ENCODE measurements at places on chromosomes 11 and 22. TPM values are rescaled to one million over a fixed set of nuclear protein-coding genes. Genes with fewer than 3 reads are reported as not detected.

- DNase-seq = no peak
Observed at GRCh38 chr22:33519974-33520903, 400.0 kb downstream of the LARGE1 start.

DNA sequence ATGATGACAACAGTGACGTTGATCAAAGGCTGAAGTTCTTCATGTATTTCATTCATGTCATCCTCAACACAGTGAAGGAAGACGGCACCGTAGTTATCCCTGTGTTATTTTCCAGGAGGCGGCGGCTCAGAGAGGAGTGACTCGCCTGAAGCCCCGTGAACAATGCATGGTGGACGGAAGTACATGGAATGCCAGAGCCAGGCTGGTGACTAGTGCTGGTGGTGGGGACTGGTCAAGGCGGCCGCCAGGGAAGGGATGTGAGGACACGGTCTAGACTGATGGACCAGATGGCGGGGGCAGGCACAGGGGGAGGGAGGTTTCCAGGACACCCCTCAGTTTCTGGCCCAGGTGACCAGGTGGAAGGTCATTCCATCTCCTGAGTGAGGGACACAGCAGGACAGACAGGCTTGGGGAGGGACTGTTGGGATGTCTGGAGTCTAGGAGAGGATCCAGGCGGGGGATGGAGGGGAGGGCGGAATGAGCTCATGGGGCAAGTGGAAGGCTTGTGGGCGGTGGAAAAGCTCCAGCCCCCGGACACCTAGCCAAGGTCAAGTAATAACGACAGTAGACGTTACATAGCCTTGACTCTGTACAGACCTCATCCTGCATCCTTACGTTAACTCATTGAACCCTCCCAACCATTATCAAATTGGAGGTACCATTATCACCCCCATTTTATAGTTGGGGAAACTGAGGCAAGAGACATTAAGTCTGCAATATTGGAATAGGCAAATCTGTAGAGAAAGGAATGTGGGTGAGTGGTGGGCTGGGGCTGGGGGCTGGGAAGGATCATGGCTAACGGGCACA, 16.0 kb upstream of the PICK1 start:
- DNase-seq = no peak

DNA sequence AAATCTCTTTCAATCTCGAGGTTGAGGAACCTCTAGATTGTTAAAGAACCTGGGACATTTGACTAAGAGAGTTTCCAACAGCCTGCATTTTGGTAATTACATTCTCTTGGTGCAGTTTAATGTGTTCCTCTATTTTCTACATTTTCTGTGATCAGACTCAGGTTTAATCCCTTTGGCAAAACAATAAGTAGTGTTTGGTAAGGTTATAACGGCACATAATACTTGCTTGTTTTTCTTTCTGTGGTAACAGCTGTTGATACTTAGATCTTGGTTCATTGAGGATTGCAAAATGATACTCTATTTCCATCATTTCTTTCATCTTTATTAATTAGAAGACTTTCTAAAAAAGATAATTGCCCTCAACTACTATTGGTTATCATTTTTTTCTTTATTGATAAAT, 271.3 kb downstream of the SBF2 start:
- DNase-seq = no peak

DNA sequence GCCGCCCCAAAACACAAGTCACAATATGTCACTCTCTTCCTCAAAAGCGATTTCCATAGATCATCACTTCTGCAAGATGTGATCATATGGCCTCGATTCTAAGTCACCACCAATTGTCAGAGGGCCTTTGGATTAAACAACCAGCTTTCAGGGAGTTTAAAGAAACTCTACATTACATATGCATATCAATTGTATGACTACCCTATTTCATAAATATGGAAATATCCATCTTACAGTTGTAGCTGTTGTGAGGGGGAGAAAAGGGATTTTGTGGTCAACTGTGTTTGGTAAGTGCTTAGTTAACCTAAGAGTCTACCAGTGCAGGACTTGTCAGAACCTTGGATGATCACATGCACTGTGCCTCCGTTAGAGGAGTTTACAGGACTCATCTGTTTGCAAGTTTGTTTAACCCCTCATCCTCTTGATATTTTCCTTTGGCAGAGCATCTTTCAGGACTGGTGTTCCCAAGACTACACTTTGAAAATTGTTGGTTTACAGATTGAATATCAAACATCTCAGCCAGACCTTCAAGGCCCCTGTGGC, 99.9 kb downstream of the CHST1 start:
- no peak for DNase-seq

DNA sequence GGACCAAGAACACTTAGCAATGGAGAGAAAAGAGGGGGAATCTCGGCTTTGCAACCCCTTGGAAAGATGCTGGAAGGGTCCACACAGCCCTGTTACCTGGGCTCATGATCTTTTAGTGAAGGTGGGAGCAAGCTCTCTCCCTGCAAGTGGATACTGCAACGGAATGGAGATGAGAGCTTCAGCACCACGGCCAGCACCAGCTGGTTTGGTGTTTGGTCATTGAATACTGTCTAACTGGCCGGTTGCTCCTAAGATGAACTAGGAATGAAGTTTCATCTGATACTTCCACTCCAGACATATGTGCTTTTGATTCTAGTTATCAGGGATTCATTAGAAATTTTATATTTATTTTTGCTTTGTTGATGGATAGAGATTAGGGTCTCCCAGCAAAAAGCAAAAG, 16.3 kb downstream of the HTR3A start:
- no peak for DNase-seq

DNA sequence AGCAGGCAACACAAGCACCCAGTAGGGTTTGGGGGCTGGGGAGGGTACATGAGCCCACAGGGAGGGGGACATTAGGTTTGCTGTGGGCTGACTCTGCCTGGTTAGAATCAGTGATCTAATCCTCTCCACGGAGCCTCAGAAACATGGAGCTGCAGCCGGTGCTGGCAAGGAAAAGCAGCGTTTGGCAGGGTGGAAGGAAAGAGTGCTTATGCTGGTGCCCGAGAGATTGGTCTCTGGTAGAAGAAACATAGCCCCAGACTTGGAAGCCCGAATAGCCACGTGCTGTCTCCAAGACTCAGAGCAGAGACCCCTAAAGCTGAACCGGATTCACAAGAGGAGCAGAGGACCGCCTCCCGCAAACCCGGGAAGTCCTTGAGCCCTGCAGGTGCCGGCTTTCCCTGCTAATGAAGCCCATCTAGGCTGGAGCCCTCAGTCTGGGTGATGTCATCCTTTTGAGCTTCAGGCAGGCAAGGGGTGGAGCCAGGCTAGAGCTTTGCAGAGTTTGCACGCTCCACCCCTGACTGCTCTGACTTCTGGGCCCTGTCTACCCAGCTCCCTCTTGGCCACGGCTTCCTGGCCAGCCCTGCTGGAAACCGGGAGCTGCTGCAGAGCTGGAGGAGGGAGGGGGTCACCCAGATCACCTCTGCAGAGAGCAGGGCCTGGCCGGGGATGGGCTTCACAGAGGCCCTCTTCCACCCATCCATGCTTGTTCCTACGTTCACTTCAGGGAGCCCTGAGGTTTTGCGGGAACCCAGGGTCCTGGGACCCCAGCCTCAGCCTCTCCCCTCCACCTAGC, 35.0 kb upstream of the JAM3 start:
- peak; percentile 22 for DNase-seq

DNA sequence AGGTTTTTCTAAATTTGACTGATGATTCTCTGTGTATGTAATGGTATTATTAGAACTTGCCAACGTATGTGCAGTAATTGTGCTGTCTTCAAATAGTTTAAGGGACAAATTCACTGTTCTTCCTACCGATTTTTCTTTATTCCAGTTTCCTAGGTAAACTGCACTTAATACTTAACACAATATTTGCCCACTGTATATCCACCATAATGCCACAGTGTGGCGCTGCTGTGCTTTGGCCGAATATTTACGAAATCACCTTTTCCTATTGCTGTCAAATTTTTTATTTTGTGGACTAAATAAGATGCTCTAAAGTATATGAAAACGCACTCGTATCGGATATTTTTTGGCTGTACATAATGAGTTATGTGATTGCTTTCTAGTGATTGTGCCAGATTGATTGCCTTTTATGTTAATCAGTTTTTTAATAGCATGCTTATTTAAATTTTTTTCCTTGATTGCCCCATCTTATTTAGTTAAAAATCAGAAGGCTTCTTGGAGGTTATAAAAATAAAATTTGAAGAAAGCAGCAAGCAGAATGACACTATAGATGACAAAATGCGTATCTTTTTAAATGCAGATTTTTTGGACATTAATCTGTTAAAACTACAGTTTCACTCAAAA, 10.5 kb downstream of the AASDHPPT start:
- DNase-seq = no peak

- no peak for DNase-seq
Observed at GRCh38 chr11:69910519-69911309, 91.5 kb upstream of the FGF3 start.

- no peak for DNase-seq
Observed at GRCh38 chr22:41240377-41241132, at the start of gene CHADL. CHADL (minus strand) TSS chr22:41240931; CDS start chr22:41240881, 50 bp downstream.

GRCh38 chr22:24588757-24589481, 4.0 kb downstream of the LRRC75B start:
- DNase-seq = no peak

- DNase-seq = no peak
Observed at GRCh38 chr11:105767931-105768330, 158.1 kb downstream of the GRIA4 start.

DNA sequence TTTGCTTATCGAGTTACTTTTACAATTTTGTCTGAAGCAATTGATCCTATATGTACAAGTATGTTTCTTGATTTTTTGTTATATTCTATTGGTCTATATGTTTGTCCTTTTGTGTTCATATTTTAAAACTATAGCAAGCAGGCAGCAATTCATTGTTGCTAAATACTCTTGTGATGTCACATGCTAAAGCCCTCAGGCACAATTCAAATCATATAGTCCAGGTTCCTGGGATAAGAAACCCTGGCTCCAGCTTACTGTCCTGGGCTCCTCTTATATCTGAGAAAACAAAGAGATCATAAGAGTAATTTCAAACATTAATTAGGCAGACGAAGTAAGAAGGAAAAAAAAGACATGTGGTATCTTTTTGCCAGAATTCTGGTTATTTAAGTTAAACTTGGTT, 6.6 kb upstream of the CCDC83 start:
- no peak for DNase-seq

- no peak for DNase-seq
Observed at GRCh38 chr11:120718171-120718570, 206.6 kb downstream of the GRIK4 start.

DNA sequence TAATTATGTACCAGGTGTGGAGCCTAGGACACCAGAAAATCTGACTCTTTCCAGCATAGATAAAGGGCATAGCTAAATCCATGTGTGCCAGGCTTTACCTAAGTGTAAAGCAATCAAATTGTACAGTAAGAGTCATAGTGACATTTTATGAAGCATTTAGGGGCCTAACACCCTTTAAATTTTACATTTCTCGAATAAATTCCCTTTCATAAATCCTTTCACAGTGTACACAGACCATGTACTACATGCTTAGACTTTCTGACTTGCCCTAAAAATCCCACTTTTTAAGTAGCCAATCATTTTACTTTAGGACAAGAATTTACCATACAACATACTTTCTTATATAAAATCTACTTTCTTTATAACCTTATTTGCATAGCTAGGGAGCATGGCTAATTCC, 727.6 kb upstream of the LUZP2 start:
- no peak for DNase-seq

XKR3 gene
- not detected for total RNA-seq

IGSF9B gene
- total RNA-seq = 0.07 TPM

Data from pulmonary artery endothelial cell (primary cell).